ENCODE measurements at places on chromosomes 2 and 18.

- no peak for DNase-seq
Measured at GRCh38 chr2:9420495-9420894, 2.8 kb downstream of the ITGB1BP1 start.

DNA sequence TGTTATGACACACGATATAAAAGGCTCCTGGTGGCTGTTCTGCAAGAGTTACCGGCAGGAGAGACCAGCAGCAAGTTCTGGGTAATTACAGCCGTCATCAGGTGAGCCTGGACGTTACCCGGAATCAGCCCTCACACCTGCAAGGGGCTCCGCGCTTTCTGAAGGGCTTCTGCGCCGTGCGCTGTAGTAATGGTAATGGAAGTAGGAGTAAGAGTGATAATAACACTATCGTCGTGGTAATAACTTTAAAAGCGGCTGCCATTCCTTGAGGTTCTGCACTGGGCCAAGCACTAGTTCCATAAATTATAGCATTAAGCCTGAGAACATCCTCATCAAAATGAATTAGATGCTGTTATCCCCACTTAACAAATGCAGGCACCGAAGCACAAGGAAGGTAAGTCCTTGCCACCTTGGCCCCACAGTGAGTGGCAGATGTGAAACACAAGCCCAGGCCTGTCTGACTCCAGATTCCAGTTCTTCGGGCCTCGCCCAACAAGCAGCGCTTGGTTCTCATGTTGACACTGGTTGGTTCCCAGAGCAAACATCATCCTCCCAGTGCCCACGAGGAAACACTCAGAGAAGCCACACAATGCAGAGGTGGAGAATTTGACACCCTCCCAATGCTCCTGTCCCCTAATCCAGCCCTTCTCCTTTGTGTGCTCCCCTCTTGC, 205.2 kb downstream of the EIPR1 start:
- no peak for DNase-seq

DNA sequence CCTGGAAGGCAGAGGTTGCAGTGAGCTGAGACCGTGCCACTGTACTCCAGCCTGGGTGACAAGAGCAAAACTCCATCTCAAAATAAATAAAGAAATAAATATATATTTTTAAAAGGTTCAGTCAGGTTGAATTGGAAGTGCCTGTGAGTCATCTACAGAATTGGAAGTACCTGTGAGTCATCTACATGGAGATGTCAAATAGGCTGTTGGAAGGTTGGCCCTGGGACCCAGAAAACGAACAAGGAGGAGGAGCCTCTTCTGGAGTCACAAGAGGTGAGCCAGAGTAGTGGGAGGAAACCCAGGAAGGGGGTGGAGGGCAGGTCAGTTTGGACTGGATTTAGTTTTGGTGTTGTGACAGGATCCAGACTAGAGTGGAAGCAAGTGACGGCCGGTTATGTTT, 15.2 kb upstream of the SCYGR1 start:
- DNase-seq, result no peak

- no peak for DNase-seq
Measured at GRCh38 chr2:234730066-234730640, 221.7 kb upstream of the SH3BP4 start.

DNA sequence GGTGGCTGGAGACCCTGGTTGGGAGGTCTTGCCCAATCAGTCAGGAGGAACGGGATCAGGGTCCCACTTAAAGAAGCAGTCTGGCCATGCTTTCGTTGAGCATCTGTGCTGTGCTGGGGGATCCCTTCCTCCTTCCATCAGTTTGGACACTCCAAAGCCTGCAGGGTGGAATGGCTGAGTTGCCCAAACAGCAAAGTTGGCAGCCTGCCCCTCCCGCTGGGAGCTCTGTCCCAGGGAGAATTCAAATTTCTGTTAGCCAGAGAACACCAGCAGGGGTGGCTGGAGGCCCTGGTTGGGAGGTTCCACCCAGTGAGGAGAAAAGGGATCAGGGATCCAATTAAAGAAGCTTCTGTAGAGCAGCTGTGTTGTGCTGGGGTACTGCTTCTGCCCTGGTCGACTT, 96.9 kb upstream of the CTAGE1 start:
- no peak for DNase-seq

GRCh38 chr2:64846177-64846576, 143.0 kb upstream of the SLC1A4 start:
- no peak for DNase-seq

DNA sequence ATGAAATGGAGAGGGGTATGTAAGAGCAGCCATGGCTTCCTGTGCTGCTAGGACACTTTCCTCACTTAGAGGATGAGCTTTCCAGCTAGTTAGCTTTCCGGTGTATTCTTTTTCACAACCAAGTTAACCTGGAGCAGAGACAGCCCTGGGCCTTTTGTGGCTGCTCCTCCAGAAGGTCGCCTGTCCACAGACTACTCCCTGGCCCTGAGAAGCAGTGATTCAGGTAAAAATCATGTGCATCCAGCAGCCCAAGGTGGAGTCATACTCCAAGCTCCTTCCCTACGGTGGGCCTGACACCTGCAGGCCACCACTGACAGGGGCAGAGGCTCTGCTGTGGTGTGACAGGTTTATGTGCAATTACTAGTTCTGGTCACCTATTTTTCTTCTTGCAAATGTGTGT, 187.2 kb downstream of the ANKRD30B start:
- DNase-seq, result no peak

GRCh38 chr2:157790780-157791179, 85.3 kb downstream of the ACVR1 start:
- DNase-seq, result no peak

- no peak for DNase-seq
Measured at GRCh38 chr2:49379406-49379805, 225.1 kb upstream of the FSHR start.

GRCh38 chr2:84908948-84909713, 3.7 kb downstream of the TMSB10 start:
- DNase-seq, result no peak

- no peak for DNase-seq
Measured at GRCh38 chr2:85995648-85996529, 107.1 kb upstream of the ST3GAL5 start.

- DNase-seq, result no peak
Measured at GRCh38 chr2:149487189-149487588, 100.4 kb downstream of the MMADHC start.

- DNase-seq, result no peak
Measured at GRCh38 chr2:21361957-21362486, 238.3 kb downstream of the TDRD15 start.

GRCh38 chr2:112579241-112579640, 5.2 kb upstream of the CHCHD5 start:
- no peak for DNase-seq

GRCh38 chr2:9756692-9757250, 86.5 kb upstream of the TAF1B start:
- no peak for DNase-seq

- no peak for DNase-seq
Measured at GRCh38 chr2:32235315-32235714, 29.4 kb downstream of the NLRC4 start.

DNA sequence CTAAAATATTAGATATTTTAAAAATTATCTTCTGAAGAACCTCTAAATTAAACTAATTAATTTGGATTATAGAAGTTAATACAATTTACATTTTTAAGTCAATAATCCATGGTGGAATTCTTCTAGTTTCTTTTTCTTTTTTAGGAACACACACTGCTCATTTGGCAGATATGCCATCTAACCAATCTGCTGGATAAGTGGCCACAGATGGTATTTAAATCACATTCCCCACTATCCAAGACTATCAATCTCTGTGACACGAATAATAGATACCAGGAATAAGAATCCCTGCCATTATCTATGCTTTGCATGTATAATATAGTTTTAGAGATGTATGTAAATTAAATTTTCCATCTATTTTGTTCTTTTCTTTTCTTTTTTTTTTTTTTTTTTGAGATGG, 58.5 kb downstream of the CABYR start:
- DNase-seq, result no peak

DNA sequence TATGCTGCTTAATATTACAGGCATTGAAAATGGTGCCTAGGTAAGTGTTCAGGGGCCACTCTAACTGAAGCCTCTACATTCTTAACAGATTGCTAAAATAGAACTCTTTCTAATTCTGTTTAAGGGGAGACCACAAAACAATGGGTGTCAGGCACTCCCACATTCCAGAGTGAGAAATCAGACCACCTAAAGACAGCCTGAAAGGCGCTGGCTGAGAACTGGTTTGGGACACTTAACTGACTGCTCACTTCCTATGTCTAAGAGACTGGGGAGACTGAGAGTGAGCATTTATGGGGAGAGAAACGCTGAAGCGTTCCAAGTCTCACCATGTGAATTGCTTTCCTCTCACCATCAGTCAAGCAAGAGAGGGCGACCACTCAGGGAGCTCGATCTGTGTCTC, 108.8 kb upstream of the ITGB6 start:
- no peak for DNase-seq

- DNase-seq, result no peak
Measured at GRCh38 chr18:48308027-48308635, 101.1 kb downstream of the ZBTB7C start.

DNA sequence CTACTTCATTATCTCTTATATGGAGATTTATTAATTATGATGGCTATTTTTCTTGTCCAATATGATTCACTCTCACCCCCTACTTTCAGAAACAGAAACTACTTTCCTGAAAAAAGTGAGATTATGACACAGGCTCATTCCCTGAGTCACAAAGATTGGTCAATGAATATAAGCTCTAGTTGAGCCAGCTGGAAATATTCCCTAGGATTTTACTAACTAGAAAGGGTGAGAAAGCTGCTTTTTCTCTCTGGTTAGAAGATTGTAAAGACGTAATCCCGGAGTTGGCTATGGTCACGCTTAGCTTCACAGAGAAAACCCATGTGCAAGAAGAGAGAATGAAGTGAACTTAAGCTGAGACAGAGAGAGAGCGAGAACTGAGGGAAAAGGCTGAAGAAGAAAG, 223.7 kb upstream of the SMAD7 start:
- no peak for DNase-seq

DNA sequence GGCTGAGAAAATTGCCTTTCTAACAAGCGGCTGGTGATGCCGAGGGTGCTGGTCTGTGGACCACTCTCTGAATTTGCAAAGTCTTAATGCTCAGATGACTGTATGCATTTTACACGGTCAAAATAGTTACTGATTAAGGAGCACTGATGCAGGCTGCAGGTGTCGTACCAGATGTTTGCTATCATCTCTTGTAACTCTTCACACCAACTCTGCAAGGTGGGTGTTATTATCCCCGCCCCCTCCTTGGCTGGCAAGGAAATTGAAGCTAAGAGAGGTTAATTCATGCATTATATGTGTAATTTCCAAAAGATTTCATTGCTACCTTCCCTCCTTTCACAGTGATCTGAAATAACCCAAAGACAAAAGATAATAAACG, 13.0 kb upstream of the LBH start:
- DNase-seq, result no peak

GRCh38 chr2:161230959-161231358, 70.7 kb downstream of the TANK start:
- DNase-seq, result no peak

- DNase-seq, result no peak
Measured at GRCh38 chr18:3148930-3149535, 70.7 kb downstream of the MYOM1 start.

DNA sequence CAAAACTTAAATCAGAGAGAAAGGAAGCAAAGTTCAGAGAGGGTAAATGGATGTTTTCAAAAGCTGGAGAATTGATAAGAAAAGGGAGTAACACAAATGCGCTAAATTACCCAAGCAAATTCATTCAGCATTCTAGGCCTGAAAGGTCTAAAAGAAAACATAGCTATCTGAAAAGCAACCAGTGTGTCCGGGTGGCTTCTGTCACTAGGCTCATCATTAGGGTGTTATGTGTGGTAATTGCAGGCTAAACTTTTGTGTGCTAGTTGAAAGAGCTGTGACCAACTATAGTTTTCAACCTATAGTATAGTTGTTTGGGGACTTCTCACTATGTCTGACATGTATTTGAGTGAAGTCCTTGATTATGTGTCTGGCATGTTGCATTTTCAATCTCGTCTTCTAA, 839.6 kb upstream of the ZEB2 start:
- DNase-seq, result no peak

- DNase-seq, result no peak
Measured at GRCh38 chr2:178359192-178359912, 91.6 kb downstream of the PRKRA start.

DNA sequence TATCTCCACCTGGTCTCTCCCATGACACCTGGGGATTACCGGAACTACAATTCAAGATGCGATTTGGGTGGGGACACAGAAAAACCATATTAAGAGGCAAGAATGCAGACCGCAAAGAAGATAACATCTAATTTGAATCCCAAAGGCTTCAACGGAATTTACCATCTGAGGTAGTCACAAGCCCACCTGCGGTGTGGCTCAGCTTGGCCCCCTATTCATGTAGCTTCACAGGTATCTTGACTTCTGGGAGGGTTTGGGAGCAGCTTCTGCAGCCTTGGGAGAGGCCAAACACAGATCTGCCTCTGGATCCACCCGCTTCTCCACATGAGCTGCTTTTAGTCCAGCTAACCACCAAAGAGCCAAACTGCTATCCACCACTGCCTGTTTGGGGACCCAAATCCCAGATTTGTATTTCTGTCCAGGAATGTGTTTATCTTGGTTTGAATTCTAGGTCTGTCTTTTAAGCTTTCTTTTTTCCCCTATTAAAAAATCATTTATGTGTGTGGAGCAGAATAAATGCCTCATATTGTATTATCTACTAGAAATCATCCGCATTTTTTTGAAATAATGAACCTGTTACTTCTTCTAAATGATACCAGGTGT, 247.6 kb downstream of the DLGAP1 start:
- no peak for DNase-seq

DNA sequence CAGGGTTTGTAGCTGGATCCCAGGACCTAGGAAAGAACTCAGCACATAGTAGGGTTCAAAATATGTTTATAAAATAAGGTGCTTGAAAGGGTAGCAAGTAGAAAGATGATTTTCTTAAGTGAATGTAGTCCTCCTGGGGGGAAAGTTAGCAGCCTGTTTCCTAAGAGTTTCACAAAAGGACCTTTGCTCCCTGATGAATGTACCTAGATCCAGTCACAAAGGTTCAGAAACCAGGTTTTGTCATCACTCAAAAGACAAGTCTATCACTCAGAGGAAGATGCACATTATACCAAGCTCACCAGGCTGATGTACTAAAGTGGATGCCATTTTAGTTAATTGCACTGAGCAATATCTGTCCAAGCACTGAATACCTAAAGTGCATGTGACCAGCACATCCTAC, 378.2 kb downstream of the BCL11A start:
- no peak for DNase-seq

- DNase-seq, result no peak
Measured at GRCh38 chr18:42520138-42520537, 565.1 kb downstream of the PIK3C3 start.

GRCh38 chr2:9123069-9123468, 83.5 kb upstream of the ASAP2 start:
- no peak for DNase-seq

- DNase-seq, result no peak
Measured at GRCh38 chr2:15069149-15069548, 436.6 kb downstream of the LRATD1 start.

- no peak for DNase-seq
Measured at GRCh38 chr2:224166654-224167053, 127.6 kb upstream of the SERPINE2 start.

GRCh38 chr18:240175-240574, 27.7 kb downstream of the THOC1 start:
- no peak for DNase-seq
